A549 treated with dexamethasone at 1 μM for 4 hours (cell line): ENCODE measurements at places on chromosomes 16 and 17. TPM values are rescaled to one million over a fixed set of nuclear protein-coding genes. Genes with fewer than 3 reads are reported as not detected.

CNTNAP1 gene
- 3.8 to 6.0 TPM (median 5.8 TPM) in 5 replicates for total RNA-seq

PIPOX gene
- total RNA-seq: 0.07 to 0.29 TPM (median 0.10 TPM) in 5 replicates

HOXB4 gene
- 0.06 to 0.13 TPM (median 0.09 TPM) in 5 replicates for total RNA-seq

KCNJ16 gene
- total RNA-seq: 0.24 to 0.40 TPM (median 0.28 TPM) in 5 replicates

KREMEN2 gene
- total RNA-seq: 0.95 to 2.0 TPM (median 1.9 TPM) in 5 replicates

TMEM94 gene
- 30.1 to 53.5 TPM (median 47.1 TPM) in 5 replicates for total RNA-seq

TMEM92 gene
- total RNA-seq: 14.9 to 17.9 TPM (median 16.1 TPM) in 5 replicates

C17orf75 gene
- total RNA-seq: 24.2 to 32.6 TPM (median 26.4 TPM) in 5 replicates

MYCBPAP gene
- 0.38 to 0.61 TPM (median 0.54 TPM) in 5 replicates for total RNA-seq

KRT36 gene
- total RNA-seq: 0.06 TPM in 1 of 5 replicates, not detected in the others

TERB1 gene
- 0.05 to 0.08 TPM (median 0.07 TPM) in 3 of 5 replicates, not detected in the others for total RNA-seq

RASD1 gene
- 3.0 to 6.2 TPM (median 5.2 TPM) in 5 replicates for total RNA-seq

PLEKHH3 gene
- 11.5 to 15.9 TPM (median 14.6 TPM) in 5 replicates for total RNA-seq

MT1E gene
- not detected in 5 replicates for total RNA-seq

HOXB1 gene
- total RNA-seq: not detected in 5 replicates

ERAL1 gene
- 69.9 to 83.2 TPM (median 80.3 TPM) in 5 replicates for total RNA-seq

GPR179 gene
- 0.02 to 0.05 TPM (median 0.03 TPM) in 4 of 5 replicates, not detected in the other for total RNA-seq

NOXO1 gene
- total RNA-seq: 0.12 to 0.18 TPM (median 0.17 TPM) in 5 replicates

CAPN15 gene
- 34.5 to 76.4 TPM (median 71.6 TPM) in 5 replicates for total RNA-seq

NAA38 gene
- total RNA-seq: 189 to 229 TPM (median 204 TPM) in 5 replicates

ALOX15B gene
- total RNA-seq: 0.26 to 0.46 TPM (median 0.42 TPM) in 5 replicates

GCGR gene
- 0.08 to 0.56 TPM (median 0.33 TPM) in 5 replicates for total RNA-seq

CCDC154 gene
- 0.07 to 0.34 TPM (median 0.11 TPM) in 5 replicates for total RNA-seq

AURKB gene
- 134 to 149 TPM (median 142 TPM) in 5 replicates for total RNA-seq

CTRL gene
- 0.63 to 2.0 TPM (median 1.5 TPM) in 5 replicates for total RNA-seq
